ENCODE measurements at places on chromosomes 3 and 15.
A peak's percentile ranks its signal among the peaks of the same experiment; 100 is the strongest.

DNA sequence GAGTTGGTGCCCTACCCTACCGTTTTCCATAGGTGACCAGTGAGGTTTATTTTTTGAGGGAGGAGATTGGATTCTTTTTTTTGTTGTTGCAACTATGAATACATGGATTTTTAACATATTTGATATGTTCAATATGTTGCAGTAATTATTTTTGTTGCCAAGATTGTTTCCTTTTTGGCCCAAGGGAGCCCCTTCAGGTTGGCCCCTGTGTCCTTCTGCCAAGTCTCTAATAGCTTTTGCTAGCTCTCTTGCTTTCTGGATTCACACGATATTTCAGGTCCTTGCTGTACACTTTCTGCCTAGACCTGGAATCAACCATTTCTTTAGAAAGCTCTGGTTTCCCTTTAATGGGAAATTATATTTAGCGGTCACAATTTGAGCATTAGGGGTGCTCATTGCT is 22.7 kb upstream of the SLC28A1 start:
- DNase-seq = no peak

DNA sequence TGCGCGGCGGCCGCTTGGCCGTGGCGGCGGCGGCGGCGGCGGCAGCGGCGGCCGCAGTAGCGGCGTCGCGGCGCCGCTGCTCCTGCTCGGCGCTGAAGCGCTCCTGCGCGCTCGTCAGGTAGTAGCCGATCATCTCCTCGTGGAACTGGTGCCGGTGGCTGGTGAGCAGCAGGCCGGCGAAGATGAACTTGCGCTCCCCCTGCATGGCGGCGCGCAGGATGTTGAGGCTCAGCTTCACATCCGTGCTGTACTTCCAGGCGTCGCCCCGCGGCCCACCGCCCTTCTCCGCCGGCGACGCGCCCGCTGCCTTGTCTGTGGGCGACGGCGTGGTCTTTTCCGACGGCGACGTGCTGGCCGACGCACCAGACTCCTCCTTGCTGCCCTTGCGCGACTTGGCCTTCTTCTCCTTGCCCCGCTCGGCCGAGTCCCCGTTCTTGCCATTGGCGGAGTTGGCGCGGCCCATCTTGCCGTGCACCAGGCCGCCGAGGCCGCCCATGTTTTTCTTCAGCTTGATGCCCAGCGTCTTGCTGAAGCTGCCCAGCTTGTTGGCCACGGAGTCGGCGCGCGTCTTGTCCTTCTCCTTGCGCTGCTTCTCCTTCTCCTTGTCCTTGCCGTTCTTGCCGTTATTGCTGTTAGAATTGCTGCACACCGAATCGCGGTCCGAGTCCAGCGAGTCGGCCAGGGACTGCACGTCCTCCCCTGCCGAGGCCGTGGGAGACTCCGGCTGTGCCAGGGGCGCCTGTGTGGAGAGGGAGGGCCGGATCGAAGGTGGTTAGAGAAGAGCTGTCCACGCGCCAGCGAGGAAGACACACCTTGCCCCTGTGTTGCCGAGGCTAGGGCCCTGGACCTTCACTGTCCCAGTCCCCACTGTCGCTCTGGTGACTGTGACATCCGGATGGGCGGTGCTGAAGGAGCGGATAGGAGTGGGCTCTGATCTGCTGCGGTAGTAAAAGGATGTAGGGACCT is 157.6 kb downstream of the KLF13 start:
- no peak for DNase-seq

DNA sequence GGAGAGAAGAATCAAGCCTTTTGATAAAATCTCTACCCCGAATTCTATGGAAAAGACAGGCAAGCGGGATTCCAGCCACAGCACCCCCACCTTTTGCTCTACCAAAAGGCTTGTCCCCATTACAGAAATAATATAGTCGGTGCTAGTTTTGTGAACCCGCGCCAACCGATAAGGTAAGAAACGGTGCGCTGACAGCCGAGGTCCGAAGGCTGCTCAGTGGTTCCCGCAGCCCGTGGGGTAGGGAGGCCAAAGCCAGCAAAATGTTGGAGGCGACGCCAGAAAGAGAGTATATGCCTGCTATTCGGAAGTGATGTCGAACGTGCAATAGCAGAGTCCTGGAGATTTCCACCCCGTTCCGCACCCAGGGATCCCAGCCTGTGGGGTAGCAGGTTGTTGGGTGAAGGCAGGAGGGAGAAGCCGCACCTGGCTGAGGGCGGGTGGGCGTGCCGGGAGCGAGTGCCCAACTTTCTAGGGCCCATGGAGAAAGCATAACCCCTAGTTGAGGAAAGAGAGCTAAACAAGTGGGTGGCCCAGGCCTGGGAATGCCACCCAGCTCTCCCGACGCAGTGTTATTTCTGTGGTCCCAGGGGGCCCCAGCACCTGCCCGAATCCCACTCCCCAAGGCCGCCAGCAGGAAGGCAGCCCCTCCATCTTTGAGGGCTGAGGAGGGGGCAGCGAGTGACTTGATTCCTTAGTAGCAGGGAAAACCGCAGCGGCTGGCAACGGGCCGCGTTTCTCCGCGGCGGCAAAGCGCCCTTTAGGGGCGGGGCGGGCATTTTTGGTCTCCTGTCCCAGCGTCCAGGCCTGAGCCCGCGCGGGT is 7.9 kb upstream of the SOX2 start:
- no peak for DNase-seq

GRCh38 chr15:49343546-49343945 is 79.5 kb upstream of the FGF7 start:
- DNase-seq = no peak

DNA sequence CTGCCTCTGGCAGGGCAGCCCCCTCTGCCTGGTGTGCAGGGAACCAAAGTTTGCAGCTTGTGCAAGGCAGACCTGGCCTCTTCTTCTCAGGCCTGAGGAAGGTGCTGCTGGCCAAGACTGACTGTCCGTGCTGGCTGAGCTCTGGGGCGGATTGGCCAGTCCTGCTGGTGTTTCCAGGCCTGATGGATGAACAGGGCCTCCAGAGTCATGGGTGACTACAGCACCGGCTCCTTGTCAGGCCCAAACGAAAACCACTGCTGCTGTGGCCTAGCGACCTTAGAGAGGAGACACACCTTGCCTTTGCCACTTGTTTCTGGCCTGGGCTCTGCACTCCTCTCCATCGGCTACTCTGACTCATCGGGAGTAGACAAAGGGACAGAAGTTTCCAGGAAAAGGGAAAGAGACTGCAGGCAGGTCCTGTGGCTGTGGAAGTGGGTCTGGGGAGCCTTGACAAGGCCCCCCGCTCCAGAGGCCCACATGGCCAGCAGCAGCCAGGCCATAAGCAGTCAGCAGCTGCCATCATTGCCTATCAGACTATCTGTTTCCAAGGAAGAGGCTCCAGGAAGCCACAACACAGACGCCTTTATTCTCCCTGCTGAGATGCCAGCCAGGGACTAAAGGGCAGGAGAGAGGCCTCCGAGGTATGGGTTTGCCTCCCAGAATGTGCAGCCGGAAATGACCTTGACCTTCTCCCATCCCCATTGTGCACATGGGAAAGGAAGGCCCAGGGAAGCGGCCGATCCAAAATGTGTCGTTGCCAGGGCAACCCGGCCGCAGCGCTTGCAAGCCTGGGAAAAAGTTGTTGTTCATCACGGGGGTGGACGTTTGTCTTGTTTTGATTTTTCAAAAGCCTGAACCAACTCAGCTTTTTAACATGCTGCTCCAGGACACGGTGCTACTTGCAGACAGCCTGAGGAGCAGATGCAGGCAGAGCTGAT is 160.5 kb downstream of the CHSY1 start:
- DNase-seq = peak; percentile 78

- no peak for DNase-seq
These were observed 282.1 kb upstream of the ROPN1 start for GRCh38 chr3:124274051-124274450.
